ENCODE measurements at places on chromosomes 7 and 10. TPM values are rescaled to one million over a fixed set of nuclear protein-coding genes. Genes with fewer than 3 reads are reported as not detected.
A peak's percentile ranks its signal among the peaks of the same experiment; 100 is the strongest.

The STRA8 gene
- not detected for total RNA-seq

The KCND2 gene
- 1.2 TPM for total RNA-seq

The HOXA2 gene
- total RNA-seq: 0.09 TPM

- H3K4me3 ChIP-seq: no peak overlapping the region
- H3K4me1 ChIP-seq: peaks cover 10% of the 10 kb centered on the region
- no peak overlapping the region for H3K27ac ChIP-seq
- peak; percentile 43 for DNase-seq
- peaks cover 54% of the 10 kb centered on the region for H3K27me3 ChIP-seq
Measured at GRCh38 chr7:27154901-27155815, 1.3 kb downstream of the HOXA7 start.

GRCh38 chr7:23514755-23515154, 17.0 kb downstream of the TRA2A start:
- H3K4me1 ChIP-seq: no peaks in the 10 kb centered on the region
- peak overlapping the region; percentile 3 for H3K27ac ChIP-seq
- H3K36me3 ChIP-seq: peaks cover 13% of the 10 kb centered on the region

GRCh38 chr7:127447326-127447945, 54.9 kb upstream of the ZNF800 start:
- no peak for DNase-seq
- H3K36me3 ChIP-seq: no peaks in the 10 kb centered on the region
- no peak overlapping the region for H3K27ac ChIP-seq
- H3K27me3 ChIP-seq: no peaks in the 10 kb centered on the region

GRCh38 chr7:22645418-22646181, 81.4 kb upstream of the IL6 start:
- no peak overlapping the region for H3K27ac ChIP-seq
- DNase-seq: no peak
- no peaks in the 10 kb centered on the region for H3K4me1 ChIP-seq
- no peaks in the 10 kb centered on the region for H3K36me3 ChIP-seq
- H3K27me3 ChIP-seq: no peaks in the 10 kb centered on the region

DNA sequence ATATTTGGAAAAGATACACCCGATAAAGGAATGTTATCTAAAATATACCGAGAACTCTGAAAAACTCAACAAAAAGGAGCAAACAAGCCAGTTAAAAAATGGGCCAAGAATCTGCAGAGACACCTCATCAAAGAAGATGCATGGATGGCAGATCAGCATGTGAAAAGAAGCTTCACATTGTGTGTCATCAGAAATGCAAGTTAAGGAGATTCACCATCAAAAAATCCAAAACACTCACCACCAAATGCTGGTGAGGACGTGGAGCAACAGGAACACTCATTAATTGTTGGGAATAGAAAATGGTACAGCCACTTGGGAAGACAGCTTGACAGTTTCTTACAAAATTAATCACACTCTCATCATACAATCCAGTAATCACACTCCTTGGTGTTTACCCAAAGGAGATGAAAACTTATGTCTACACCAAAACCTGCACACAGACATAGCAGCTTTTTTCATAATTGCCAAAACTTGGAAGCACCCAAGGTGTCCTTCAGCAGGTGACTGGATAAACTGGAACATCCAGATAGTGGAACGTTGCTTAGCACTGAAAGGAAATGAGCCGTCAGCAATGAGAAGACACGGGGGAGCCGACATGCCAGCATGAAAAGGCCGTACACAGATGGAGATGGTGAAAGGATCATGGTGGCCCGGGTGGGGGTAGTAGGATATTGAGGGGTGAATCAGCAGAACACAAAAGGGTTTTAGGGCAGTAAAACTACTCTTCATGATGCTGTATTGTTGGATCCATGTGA, 27.9 kb upstream of the PWWP2B start:
- no peak overlapping the region for H3K27ac ChIP-seq
- H3K4me1 ChIP-seq: no peaks in the 10 kb centered on the region
- H3K36me3 ChIP-seq: peaks cover 13% of the 10 kb centered on the region
- DNase-seq: no peak
- no peaks in the 10 kb centered on the region for H3K27me3 ChIP-seq
- H3K4me3 ChIP-seq: no peak overlapping the region

- H3K4me1 ChIP-seq: peaks cover 34% of the 10 kb centered on the region
- no peak overlapping the region for H3K4me3 ChIP-seq
Measured at GRCh38 chr7:96304573-96304972, 17.3 kb downstream of the SLC25A13 start.

Measured in pancreas (tissue), 10 donors.